ENCODE measurements at places on chromosomes 6 and 20. TPM values are rescaled to one million over a fixed set of nuclear protein-coding genes. Genes with fewer than 3 reads are reported as not detected.

The CST3 gene
- polyA plus RNA-seq: 1.5 TPM

DNA sequence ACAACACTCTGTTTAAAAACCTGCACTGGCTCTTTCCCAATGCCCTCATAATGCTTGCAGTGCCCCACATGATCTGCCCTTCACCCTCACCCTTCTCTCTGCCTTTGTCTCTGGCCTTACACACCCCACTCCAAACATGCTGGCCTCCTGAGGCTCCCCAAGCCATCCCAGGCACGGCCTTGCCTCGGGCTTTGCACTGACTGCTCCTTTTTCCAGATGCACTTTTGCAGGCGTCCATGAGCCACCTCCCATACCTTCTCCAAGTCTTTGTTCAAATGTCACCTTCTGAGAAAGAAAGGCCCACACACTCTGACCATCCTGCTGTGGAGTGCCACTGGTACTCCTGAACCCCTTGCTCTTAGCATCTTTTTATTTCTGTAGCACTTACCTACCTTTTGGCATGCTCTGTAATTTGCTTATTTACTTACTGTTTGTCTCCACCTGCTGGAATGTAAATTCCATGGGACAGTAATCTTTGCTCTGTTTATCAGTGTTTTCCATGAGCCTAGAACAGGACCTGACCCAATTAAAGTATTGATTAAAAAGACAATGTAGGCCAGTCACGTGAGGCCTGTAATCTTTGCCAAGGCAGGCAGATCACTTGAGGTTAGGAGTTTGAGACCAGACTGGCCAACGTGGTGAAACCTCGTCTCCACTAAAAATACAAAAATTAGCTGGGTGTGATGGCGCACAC lies 30.7 kb downstream of the GFRA4 start:
- DNase-seq: no peak

DNA sequence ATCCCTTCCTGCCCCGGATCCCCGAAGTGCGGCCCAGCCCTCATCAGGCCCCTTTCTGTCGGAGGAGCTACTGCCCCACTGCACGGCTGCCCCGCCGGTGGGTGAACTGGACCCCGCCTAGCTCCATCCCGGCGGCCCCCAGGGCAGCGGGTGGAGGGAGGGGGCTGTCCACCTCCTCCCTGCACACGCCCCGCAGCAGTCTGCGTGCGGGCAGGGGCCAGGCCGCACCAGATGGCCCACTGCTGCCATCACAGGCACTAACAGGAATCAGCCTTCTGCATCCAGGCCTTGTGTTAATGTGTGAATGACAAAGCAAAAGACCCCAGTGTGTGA lies 54.9 kb upstream of the UNC93A start:
- DNase-seq: no peak

- no peak for DNase-seq
Observed at GRCh38 chr6:27836141-27836782, 75.9 kb downstream of the OR2B2 start.

GRCh38 chr6:135179920-135180541 lies 1.1 kb upstream of the MYB start:
- no peak for DNase-seq

- no peak for DNase-seq
Observed at GRCh38 chr6:158900663-158901312, 81.6 kb upstream of the EZR start.

DNA sequence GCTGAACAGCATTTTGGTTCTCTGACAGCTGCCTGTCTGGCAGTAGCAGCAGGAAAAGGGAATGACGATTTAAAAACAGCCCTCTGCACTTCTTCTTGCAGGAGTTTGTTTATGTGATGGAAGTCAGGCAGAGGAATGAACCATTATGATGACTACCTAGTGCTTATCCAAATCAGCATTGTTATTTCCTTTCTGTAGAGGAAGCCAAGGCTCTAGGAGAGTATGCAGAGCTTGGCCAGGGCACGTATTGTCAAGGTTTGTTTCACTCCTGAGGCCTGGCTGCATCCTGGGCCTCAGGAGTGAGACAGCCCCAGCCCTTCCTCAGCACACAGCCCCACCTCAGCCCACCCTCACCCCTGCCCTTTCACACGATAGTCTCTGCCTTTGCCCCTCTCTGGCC lies 68.5 kb downstream of the FAM229B start:
- DNase-seq: no peak

DNA sequence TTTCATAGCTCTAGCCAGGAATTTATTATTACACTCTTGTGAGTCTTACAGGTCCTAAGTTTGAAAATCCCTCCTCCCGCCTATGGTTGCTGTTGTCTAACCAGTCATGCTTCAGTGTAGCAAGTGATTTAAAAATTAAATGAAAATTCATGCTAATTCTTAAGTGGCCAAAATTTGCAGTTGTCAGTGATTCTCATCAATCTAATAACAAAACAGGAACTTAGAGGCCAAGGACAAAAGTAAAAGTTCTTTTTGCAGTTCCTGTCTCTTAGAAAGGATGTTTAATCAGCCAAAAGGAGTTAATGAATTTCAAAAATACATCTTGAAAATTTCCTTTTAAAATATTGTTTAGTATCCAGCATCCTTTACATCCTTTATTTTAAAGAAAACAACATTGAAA lies 36.3 kb downstream of the VTA1 start:
- DNase-seq: no peak

The RHAG gene
- not detected for polyA plus RNA-seq

GRCh38 chr6:5747379-5747778 lies 259.3 kb downstream of the NRN1 start:
- no peak for DNase-seq

- no peak for DNase-seq
Observed at GRCh38 chr20:58715801-58716475, 23.3 kb downstream of the NPEPL1 start.

DNA sequence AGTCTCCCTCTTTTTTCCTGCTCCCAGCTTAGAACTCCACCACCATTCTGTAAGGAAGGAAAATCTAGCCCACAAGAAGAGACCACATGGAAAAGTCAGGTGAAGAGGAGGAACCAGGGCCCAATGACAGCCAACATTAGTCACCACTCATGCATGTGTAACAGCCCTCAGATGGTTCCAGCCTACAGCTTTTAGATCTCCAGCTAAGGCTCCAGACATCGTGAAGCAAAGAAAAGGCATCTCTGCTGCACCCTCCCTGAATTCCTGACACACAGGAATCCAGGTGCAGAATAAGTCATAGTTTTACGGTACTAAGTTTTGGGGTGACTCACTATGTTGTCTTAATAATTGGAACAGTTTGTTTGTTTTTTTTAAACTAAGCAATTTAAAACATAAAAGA lies 25.5 kb downstream of the DCDC2 start:
- no peak for DNase-seq

GRCh38 chr6:139758209-139758611 lies 383.8 kb upstream of the CITED2 start:
- DNase-seq: no peak

All from CD4-positive, CD25-positive, alpha-beta regulatory T cell (primary cell).